ENCODE measurements at places on chromosomes 6 and 20. TPM values are rescaled to one million over a fixed set of nuclear protein-coding genes. Genes with fewer than 3 reads are reported as not detected.

Gene THBS2
- 12.2 TPM for polyA plus RNA-seq

Gene ANGPT4
- polyA plus RNA-seq = 0.31 TPM

Gene NHSL1
- 10.8 TPM for polyA plus RNA-seq

Gene PFDN6
- 78.6 TPM for polyA plus RNA-seq

Gene MYLK4
- 1.7 TPM for polyA plus RNA-seq

GRCh38 chr6:35496036-35496840 lies 641 bp downstream of the TEAD3 start:
- DNase-seq = no peak

DNA sequence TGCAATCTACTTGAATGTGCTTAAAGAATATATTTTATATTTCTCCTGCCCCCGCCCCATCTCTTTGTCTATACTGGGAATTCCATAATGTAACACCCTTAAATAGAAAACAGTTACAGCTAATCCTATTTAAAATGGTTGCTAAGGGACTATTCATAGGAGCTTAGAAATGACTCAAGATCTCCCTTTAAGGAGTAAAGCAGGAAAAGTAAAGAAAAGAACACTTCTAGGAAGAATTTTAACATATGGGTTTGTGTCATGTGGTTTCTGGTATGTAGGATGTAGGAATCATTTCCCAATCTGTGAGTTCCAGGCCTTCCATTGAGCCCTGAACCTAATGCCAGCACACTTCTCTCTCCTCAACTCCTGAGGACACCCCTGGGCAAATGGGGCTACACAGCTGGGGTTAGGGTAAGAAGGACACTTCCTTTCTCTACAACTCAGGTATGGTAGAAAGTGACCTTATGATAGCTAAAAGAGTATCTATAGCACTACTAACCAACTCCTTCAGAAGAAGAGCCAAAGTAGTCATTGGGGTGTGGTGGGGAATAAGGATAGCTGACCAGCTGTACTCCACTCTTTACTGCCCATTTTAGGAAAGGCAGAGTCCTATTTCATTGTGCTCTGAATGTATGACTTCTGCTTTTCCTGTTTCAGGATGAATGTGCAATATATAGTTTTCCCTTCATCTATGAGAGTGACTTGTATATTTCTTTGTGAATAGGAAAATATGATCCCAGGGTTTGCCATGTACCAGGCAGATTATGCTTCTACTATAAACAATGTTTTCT lies 27.3 kb downstream of the RIMS1 start:
- DNase-seq = no peak

DNA sequence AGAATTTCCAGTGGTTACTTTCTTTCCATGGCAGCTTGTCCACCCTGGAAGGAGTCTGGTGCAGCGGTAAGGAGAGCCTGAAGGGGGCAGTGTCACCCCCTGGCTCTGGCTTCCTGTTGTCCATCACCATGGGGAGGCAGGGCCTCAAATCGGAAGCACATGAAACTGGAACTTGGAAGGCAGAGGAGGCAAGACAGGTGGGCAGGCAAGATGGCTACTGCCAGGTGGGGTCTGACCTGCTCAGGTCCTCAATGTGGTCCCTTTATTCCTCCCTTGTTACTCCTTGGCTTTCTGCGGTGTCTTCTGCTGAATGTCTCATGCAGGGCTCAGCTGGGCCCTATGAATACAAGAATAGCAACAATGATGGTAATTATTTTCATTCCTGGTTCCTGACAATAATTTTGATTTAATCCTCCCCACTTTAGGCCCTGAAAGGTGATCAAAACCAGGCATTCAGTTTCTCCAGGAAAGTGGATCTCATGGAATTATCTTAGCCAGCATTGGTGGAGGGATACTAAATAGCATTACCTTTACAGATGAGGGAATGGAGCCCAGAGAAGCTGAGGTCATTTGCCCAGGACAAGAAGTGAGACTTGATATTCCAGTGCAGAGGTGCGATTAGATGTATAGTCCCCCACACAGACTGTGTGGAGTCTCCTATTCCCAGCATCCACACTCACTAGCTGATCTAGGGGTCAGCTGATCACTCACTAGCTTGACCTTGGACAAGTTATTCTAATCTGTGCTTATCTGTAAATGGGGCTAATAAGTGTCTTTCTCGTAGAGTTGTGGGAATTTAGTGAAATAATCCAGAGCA lies 17.6 kb upstream of the SNAI1 start:
- no peak for DNase-seq

- no peak for DNase-seq
These were observed 19.7 kb upstream of the MRPS18A start for GRCh38 chr6:43707269-43707668.

DNA sequence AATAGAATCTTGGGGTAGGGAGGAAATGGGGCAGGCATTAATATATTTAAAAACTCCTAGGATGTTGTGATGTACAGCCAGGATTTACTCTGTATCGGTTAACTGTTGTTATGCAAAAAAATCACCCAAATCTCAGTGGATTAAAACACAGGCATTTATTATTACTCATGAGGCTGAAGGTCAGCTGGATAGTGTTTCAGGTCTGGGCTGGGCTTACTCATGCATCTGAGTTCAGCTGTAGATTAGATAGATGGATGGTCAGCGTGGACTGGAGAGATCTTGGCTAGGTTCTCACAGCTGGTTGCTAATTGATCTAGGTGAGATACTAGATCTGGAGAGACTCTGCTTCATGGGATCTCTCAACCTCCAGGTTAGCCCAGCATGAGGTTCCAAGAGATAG lies 131.4 kb downstream of the BTBD3 start:
- no peak for DNase-seq

DNA sequence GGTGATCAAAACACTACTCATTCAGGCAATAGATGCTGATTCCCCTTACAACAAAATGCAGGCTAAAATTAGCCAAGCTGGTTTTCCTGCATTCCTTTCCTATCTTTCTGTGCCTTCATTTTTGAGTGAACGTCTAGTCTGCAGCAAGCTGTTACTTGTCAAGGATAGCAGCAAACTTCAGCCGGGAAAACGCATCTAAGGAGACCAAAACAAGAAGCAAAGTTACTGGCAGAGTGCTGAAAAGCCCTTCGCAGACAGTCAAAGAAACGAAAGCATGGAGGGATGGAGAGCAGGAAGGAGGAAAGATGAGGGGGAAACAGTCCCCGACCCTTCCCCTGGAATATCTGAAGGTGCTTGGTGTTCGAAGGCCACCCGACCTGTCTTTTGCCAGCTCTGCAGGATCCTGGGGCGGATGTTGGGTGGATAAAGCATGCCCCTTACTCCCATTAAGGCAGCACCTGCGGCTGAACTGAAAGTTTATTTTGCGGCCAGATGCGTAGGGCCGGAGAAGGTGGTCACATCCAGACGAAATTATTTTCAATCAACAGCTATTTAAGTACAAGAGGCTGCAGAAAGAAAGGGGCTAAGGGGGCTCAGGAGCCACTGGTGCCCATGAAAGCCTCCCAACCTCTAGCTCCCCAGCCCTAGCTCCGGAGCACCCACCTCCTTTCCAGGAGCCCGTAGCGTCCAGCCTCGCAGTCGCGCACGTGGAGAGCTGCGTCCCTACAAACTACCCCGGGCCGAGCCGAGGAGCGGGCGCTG lies 538 bp downstream of the FERMT1 start:
- DNase-seq = no peak

GRCh38 chr20:13285408-13285807 lies 64.3 kb downstream of the ISM1 start:
- no peak for DNase-seq

All from right renal cortex interstitium (tissue), 3 donors.